ENCODE measurements at places on chromosomes 7 and 10. TPM values are rescaled to one million over a fixed set of nuclear protein-coding genes. Genes with fewer than 3 reads are reported as not detected.

GRCh38 chr7:32588657-32589056, 93.4 kb downstream of the AVL9 start:
- no peak for DNase-seq

GRCh38 chr10:113056441-113057021, 106.5 kb downstream of the TCF7L2 start:
- no peak for DNase-seq

- DNase-seq: no peak
These were observed 7.6 kb upstream of the SYPL1 start for GRCh38 chr7:106119719-106120118.

- no peak for DNase-seq
These were observed 89.0 kb downstream of the PHTF2 start for GRCh38 chr7:77887567-77887966.

The TMEM130 gene
- polyA plus RNA-seq: 2.8 TPM

The PDGFA gene
- polyA plus RNA-seq: 43.2 TPM

The CYP2C19 gene
- polyA plus RNA-seq: 0.12 TPM

The EIF5AL1 gene
- polyA plus RNA-seq: 1.4 TPM

All from left kidney (tissue), 8 donors.